ENCODE measurements at places on chromosomes 4 and X.

GRCh38 chr4:102466298-102466697 lies 34.9 kb upstream of the NFKB1 start:
- DNase-seq: peak; percentile 43

DNA sequence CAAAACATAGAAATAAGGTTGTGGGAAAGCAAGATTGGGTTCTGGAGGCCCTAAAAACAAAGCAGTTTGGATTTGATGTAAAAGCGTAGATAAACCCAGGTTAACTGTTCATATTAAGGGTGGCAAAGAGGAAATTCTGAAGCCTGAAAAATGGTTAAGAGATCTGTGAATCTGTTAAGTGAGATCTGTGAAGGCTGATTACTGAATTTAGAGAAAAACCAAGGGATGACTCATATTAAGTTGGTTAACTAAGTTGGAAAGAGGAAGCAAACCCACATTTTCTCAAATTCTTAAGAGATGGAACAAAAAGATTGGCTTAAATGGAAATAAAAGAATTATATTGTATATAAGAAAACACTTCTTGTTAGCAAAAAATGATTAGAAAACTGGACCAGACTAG lies 22.8 kb downstream of the GPAT3 start:
- DNase-seq: peak; percentile 84

DNA sequence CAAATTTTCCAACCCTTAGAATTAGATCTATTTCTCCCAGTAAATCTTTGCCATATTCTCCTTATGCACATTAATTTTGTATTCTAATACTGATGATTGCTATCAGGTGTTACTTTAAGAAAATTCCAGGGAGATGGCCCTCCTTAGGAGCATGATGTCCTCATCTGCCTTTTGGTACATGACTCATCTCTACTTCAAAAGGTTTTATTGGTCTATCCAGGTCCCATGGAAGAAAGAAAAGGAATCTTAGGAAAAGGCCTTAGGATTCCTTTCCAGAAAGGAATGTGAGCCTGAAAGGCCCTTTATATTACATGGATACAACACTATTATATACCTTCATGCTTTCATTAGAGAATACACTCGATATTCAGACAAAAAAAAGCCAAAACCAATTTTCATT lies 968.2 kb downstream of the STIM2 start:
- DNase-seq: no peak

DNA sequence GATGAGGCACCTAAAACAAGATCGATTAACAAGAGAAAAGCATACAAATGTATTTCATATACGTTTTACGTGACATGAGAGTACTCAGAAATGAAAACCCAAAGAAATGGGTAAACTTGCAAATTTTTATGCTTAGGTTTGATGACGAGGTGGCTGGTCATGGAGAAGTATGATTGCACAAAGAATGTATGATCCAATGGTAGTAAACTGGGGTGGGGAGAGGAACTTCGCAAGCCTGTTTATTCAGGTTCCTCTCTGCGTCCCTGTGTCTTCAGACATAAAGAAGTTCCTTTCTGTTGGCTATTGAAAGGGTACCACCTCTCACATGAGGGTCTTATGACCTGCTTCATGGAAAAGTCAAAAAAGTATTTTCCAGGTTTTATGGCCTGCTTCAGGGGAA lies 309.2 kb downstream of the BCOR start:
- DNase-seq: peak; percentile 38

DNA sequence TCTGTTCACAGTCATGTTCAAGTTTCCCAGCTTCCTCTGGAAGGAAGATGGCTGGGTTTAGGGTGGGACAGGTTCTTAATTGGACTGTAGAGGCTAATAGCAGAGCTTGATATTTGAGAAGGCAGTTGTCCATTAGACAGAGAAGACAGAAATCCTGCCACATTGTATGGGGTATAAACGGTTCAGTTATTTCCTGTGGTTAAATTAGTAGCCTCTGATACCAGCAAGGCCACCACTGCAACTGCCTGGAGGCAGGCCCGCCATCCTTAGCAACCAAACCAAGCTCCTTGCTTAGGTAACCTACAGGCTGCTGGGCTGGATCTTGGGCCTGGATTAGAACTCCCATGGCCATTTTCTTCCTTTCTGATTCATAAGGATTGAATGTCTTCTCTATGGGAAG lies 1367.0 kb downstream of the PCDH7 start:
- DNase-seq: no peak

- DNase-seq: no peak
These were observed 71.7 kb downstream of the CFAP299 start for GRCh38 chr4:80407246-80407645.

- peak; percentile 35 for DNase-seq
These were observed 25.4 kb downstream of the ATP7A start for GRCh38 chrX:77935886-77936285.

GRCh38 chr4:16225863-16226815 lies at the start of gene TAPT1:
Gene TAPT1 (minus strand): TSS chr4:16226471. CDS start chr4:16226457, 14 bp downstream.
- peak; percentile 94 for DNase-seq

- no peak for DNase-seq
These were observed 62.4 kb downstream of the PABPC4L start for GRCh38 chr4:134139188-134139587.

DNA sequence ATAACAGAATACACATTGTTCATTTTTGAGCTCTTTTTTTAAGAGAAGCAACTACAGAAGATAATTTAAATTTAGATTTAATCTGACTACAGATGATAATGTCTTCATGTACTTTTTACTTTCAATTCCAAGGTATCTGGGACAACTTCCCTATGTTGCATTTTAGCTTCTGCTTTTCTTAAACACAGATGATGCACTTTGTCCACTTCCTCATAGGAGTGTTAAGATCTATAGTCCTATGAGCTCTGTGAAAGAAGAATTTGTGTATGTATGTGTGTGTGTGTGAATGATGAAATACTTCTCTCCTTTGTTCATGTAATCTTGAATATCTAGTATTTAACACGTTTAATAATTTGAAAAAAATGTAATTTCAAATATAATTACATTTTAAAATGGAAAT lies 5.3 kb upstream of the FHIP1A start:
- peak; percentile 87 for DNase-seq

DNA sequence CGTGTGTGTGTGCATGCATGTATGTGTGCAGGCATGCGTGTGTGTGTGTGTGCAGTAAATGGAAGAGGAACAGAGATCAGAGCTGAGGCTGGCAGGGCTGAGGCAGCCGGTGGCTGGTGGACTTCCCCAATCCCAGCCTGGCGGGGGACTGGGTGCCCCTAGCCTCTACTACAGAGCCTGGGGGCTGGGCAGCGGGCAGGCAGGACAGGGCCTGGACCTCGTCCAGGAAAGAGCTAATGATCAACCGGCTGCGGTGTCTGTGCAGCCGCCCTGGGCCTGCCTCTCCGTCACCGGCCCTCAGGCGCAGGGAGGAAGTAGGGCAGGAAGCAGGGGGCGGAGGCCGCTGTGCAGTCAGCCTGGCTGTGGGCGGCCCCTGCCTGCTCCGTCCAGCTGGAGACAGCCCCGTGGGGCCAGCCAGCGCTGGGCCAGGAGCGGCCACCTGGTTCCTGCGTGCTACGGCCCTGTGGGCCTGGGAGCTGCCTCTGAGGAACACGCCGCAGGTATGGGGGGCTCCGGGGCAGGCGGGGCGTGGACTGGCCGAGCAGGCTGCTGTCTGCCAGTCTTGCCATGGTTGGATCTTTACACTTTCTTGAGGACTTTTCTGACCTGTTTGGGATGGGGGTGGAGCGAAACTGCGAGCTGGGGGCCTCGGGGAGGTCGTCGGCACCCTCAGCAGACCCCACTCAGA lies at the start of gene SH3TC1:
Gene SH3TC1, plus strand, starts transcription at position 385 of the 688 bp plus-strand sequence. CDS start 5,905 bp downstream, outside the sequence.
- DNase-seq: peak; percentile 97

DNA sequence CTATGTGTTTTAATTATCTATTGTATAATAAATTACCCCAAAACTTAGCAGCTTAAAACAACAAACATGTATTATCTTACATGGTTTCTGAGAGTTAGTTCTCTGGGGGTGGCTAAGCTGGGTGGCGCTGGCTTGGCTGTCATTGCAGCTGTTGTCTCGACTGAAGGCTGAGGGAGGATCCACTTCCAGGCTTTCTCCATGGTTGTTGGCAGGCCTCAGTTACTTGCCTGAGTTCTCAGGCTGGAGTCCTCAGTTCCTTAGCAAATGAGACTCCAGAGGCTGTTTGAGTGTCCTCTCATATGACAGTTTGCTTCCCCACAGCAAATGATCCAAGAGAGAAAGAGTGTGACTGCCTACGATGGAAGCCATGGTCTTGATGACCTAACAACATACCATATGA lies 23.5 kb upstream of the GALNT7 start:
- no peak for DNase-seq

GRCh38 chrX:140040386-140040785 lies 75.1 kb upstream of the CXorf66 start:
- DNase-seq: no peak

- no peak for DNase-seq
These were observed 249.4 kb downstream of the HNRNPD start for GRCh38 chr4:82124365-82124764.

GRCh38 chr4:622071-622995 lies 3.0 kb upstream of the PDE6B start:
- peak; percentile 18 for DNase-seq

- DNase-seq: no peak
These were observed 508.5 kb downstream of the MID1IP1 start for GRCh38 chrX:39309721-39310152.

DNA sequence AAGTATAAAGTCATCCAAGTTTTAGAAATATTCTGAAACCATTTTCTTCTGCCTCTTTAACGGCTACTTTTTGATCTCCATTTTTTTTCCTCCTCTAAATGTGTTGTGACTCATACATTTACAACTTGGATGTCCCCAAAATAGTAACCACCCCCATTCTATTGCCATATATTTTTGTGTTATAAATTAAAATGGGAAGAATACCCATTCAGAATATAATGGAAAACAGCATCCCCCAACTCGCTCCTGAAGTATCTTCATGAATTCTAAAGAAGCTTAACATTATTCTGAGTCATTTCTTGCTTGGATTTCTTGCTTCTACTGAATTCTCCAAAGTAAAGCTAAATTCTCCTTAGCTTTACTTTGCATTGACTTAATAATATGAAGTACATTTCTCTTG lies 92.0 kb upstream of the PTPN13 start:
- DNase-seq: no peak

GRCh38 chrX:22739276-22739675 lies 260.5 kb upstream of the DDX53 start:
- DNase-seq: no peak

DNA sequence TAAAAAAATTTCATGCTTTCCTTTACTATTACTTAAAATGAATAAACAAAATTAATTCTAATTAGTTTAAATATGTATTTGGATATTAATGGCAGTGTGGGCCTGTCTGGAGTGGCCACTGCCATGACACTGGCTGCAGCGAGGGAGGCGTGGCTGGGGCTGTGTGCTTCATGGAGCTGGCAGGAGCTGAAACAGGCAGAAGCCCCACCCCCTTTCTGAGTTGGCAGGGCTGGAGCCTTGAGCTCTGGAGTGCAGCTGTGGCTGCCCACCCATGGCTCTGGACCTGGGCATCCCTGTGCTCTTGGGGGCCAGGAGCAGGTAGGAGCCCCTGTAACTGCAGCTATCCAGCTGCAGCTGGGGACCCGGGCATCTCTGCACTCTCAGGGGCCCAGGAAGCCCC lies 8.2 kb upstream of the HSD17B11 start:
- DNase-seq: no peak

DNA sequence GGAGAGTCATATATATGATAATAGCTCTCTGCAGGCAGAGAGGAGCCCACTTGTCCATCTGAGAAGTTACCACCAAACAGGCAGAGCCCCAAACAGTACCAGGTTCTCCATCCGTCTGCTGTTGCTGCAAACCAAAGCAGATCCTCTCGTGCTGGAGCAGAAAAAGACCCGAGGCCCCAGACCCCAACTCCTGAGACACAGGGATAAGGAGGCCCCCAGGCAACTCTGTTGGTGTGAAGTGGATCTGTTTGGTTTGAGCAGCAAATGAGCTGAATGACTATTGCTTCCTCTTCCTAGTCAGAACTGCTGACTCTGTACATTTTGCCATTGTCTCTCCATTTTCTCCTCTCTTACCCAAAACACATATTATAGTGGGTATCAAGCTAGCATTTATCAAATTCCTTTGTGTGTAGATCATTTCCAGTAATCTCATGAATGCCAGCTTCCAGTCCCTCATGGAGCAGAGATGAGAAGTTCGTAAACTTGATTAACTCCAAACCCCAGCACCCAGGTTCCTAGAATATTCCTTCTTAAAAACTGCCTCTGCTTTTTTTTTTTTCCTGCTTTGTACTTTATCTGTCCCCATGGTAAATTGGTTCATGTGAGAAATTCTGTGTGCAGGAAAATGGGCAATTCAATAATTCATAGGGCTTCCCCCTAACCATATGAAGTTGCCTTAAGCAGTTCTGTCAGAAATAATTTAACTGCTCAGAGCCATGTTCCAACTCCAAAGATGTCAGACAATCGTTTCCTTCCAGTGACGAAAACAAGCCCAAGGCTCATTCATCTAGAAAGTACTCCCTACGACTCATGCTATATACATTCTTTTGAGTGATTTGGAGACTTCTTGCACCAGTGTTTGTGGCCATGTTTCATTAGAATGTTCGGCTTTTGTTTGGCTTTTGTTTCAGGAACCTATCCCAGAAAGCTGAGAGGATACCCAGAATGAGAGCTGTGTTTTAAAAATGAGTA lies 98.6 kb upstream of the ATXN3L start:
- DNase-seq: peak; percentile 39

DNA sequence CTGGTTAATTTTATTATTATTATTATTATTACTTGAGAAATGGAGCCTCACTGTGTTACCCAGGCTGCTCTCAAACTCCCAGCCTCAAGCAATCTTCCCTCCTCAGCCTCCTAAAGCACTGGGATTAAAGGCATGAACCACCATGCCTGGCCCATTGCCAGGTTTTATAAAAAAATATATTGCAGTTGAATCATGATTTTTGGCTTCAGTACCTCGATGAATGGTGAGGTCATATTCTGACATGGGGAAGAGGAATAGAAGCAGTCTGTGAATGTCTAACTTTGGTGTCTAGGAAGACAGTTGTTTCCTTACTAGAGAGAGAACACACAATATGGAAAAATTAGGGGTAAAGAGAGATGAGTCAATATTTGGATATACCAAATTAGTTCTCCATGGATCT lies 32.0 kb downstream of the CCSER1 start:
- DNase-seq: no peak

DNA sequence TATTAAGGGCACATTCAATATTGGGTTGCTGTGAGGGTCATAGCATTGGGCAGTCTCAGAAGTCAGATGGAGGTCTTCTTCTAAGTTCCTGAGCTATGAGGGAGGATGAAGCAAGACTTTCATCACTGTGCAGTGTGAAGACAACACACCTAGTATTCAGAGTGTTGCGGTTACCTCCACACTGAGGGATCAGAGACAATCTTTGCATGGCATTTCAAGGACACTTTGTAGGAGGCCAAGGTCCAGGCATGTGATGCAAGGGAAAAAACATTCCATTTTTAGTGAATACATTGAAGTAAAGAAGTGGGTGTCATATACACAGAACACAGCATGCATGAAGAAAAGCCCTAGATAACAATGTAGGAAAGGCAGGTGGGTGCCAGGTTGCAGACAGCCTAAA lies 481.2 kb upstream of the DIPK2B start:
- DNase-seq: no peak
